ENCODE measurements at places on chromosomes 4 and X. TPM values are rescaled to one million over a fixed set of nuclear protein-coding genes. Genes with fewer than 3 reads are reported as not detected.

DNA sequence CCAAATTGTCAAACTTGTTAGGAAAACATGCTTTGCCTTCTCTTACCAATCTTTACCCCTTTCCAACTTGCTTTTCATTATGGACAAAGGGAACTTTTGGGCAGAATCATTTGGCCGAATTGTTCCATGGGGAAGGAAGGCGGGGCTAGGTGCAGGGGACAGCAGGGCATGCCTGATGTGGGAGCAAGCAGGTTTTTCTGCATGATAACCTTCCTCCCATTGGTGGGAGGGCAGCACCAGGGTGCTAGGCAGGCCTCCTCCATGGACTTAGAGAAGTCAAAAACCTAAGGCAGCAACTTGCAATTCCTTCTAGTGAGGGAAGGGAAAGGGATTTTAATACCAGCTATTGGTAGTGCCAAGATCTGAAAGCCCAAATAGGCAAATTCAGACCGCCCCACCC lies 260.5 kb downstream of the MAPK10 start:
- no peak for DNase-seq

- no peak for DNase-seq
Observed at GRCh38 chr4:177057186-177057585, 252.5 kb upstream of the NEIL3 start.

DNA sequence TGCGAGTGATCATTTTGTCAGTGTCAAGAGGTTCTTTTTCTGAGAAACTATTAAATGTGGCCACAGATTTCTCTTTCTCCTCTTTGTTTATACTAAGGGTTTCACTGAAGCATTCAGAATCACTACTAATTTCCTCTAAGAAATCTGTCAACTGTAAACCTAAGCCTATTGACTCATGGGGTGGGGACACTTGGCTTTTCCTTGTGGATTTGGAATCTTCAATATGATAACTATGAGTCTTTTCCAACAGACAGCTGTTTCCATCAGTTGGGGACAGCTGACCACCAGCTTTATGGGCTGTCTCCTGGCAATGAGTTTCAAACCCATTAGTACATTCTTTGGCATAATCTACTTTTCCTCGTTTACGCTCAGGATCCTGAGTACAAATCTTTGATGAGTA lies 13.8 kb downstream of the PGRMC1 start:
- peak; percentile 68 for DNase-seq

- DNase-seq, result no peak
Observed at GRCh38 chrX:69615342-69615741, 571 bp upstream of the EDA start.

GRCh38 chr4:113169368-113169767 lies 119.9 kb downstream of the ANK2 start:
- DNase-seq, result no peak

The HOPX gene
- 5.6 TPM for total RNA-seq
